ENCODE measurements at places on chromosomes 1 and 21.

DNA sequence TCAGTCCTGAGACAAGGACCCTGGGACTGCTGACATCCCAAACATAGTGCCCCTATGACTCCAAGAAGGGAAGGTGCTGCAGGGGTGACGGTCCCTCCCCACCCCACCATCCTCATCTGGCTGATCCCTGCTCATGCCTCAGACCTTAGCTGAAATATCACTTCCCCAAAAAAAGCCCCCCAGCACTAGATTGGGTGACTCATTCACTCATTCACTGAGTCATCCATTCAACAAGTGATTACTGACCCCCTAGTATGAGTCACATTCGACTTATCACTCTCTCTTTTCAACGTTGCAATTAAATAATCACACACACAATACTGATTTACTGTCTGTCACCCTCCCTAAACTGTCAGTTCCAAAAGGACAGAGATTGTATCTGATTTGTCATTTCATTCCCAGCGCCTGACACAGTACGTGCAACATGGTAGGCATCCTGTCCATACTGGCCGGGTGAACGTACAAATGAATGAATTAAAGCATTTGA, 48.6 kb downstream of the HIVEP3 start:
- H3K27me3 ChIP-seq, result peaks cover 20% of the 10 kb centered on the region
- DNase-seq, result no peak
- H3K27ac ChIP-seq, result no peak overlapping the region
- no peak overlapping the region for H3K4me3 ChIP-seq
- H3K4me1 ChIP-seq, result peaks cover 22% of the 10 kb centered on the region
- H3K36me3 ChIP-seq, result no peaks in the 10 kb centered on the region

GRCh38 chr1:79575424-79575823, 568.9 kb upstream of the ADGRL4 start:
- H3K4me3 ChIP-seq, result no peak overlapping the region
- H3K4me1 ChIP-seq, result no peaks in the 10 kb centered on the region
- no peaks in the 10 kb centered on the region for H3K27me3 ChIP-seq
- no peak for DNase-seq

DNA sequence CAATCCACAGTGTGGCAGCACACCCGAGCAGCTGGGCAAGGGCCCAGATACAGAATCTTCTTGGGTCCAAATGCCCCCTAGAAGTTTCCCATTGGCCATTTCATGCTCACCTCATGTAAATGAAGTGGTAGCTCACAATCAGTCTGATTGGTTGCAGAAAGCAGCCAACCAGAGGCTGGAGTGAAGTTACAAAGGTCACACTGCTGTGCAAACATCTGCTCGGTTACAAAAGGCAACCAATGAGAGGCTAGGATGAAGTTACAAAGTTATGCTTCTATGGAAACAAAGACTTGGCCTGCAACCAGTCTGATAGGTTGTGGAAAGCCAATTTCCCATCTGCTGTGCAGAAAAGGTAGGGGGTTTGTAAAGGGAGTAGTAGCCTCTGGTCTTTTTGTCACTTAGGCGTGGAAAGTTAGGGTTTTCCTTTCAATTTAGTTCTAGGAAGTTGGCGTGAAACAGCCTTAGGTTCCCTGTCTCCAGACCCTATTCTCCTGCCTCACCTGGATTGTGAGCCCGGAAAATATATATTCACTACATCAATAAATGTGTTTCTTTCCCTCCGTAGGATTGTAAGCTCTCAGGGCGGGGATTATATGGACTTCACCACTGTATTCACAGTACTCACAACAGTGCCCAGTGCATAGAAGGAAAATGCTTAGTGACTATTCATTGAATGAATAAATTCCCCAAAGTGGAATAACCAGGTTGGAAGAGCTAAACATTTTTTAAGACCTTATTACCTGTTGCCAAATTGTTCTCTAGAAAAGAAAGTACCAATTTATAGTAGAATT, 91.9 kb downstream of the URB2 start:
- H3K4me3 ChIP-seq, result no peak overlapping the region
- no peaks in the 10 kb centered on the region for H3K36me3 ChIP-seq
- H3K4me1 ChIP-seq, result no peaks in the 10 kb centered on the region
- DNase-seq, result no peak
- H3K27me3 ChIP-seq, result no peaks in the 10 kb centered on the region

- no peak overlapping the region for H3K27ac ChIP-seq
- no peaks in the 10 kb centered on the region for H3K36me3 ChIP-seq
- no peaks in the 10 kb centered on the region for H3K4me1 ChIP-seq
- no peak for DNase-seq
Observed at GRCh38 chr1:233349137-233349536, 21.6 kb downstream of the MAP3K21 start.

GRCh38 chr1:36523230-36523495, 40.5 kb upstream of the CSF3R start:
- H3K4me3 ChIP-seq, result no peak overlapping the region
- peaks cover 10% of the 10 kb centered on the region for H3K4me1 ChIP-seq
- peak; percentile 36 for DNase-seq
- H3K36me3 ChIP-seq, result no peaks in the 10 kb centered on the region

DNA sequence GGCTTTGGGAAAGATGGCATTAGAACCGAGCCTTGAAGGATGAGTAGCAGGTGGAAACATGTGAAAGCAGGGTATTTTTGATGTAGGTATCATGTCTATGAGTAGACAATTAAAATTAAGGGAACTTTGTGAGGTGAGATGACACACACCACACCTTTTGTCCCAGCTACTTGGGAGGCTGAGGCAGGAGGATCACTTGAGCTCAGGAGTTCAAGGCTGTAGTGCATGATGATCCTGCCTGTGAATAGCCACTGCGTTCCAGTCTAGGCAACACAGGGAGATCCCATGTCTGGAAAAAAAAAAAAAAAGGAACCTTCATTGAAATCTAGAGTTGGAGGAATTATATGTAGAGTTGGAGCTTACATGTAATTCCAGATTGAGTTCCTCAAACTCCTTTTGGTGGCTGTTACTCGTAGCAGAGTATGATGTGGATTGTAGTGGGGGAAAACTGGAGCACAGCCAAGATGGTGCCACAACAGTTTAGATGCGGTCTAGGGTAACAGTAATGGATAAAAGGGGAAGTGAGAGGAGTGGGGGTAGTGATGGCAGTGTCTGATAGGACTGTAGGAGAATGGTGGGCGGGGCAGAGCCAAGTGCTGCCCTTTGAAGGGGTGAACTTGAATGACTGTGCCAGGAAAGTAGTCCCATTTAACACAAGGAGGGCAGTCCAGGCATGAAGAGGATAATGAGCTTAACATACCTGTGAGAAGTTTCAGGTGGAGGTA, 17.4 kb downstream of the AK4 start:
- peak overlapping the region; percentile 32 for H3K4me3 ChIP-seq
- peak; percentile 84 for DNase-seq
- H3K27ac ChIP-seq, result no peak overlapping the region
- H3K4me1 ChIP-seq, result no peaks in the 10 kb centered on the region
- H3K27me3 ChIP-seq, result no peaks in the 10 kb centered on the region

DNA sequence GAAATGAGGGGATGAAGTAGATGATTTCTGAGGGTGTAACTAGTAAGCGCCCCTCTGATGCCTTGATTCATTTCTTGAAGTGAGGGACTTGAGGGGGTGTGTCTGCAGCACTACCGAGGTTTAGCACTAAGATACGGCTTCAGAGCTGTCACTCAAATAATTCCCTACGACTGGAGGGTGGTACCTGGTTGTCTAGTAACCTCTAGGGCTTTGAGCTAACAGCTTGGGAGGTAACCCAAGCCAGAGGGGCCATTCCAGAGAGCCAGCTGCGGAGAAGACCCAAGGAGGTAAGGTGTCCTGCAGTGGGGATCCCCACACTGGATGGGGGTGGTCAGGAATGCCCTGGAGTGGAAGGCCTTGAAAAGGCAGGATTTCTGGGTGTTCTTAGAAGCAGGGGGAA, at the start of gene TTC24:
TTC24 (plus strand) TSS at position 252 of the 400 bp plus-strand sequence. CDS start 1,642 bp downstream, outside the sequence.
- H3K36me3 ChIP-seq, result no peaks in the 10 kb centered on the region
- H3K4me1 ChIP-seq, result no peaks in the 10 kb centered on the region
- DNase-seq, result no peak
- H3K27ac ChIP-seq, result no peak within 1 kb of the TSS
- H3K27me3 ChIP-seq, result no peaks in the 10 kb centered on the region
- no peak within 1 kb of the TSS for H3K4me3 ChIP-seq
